ENCODE measurements at places on chromosomes 6 and 20. TPM values are rescaled to one million over a fixed set of nuclear protein-coding genes. Genes with fewer than 3 reads are reported as not detected.

MICB gene
- 17.6 TPM for total RNA-seq

THBD gene
- total RNA-seq: 1.4 TPM

TSPO2 gene
- total RNA-seq: not detected

CTSA gene
- total RNA-seq: 17.8 TPM

SLC22A1 gene
- total RNA-seq: not detected

WFDC8 gene
- total RNA-seq: not detected

C20orf202 gene
- not detected for total RNA-seq

ZNF133 gene
- total RNA-seq: 3.7 TPM

FERMT1 gene
- 1.5 TPM for total RNA-seq

CDSN gene
- total RNA-seq: not detected

RAET1E gene
- 2.8 TPM for total RNA-seq

DNA sequence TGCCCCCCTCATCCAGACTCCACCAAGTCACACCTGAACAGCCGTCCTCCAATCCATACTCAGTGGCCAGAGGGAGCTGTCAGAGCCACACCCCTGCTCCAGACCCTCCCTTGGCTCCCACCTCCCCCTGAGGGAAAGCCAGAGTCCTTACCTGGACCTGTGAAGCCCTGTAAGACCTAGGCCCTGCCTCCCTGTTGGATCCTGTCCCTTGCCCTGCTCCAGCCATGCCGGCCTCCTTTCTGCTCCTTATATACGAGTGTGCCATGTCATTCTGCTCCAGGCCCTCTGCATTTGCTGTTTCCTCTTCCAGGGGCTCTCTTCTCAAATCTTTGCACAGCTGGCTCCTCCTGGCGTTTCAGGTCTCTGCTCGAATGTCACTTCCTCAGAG, 100.3 kb upstream of the MYL9 start:
- DNase-seq: no peak

GRCh38 chr20:32672982-32673851, 524 bp downstream of the C20orf203 start:
- no peak for DNase-seq

- no peak for DNase-seq
These were observed 10.1 kb downstream of the FIG4 start for GRCh38 chr6:109701221-109701620.

GRCh38 chr6:135129136-135129856, 51.8 kb upstream of the MYB start:
- DNase-seq: no peak

- DNase-seq: no peak
These were observed 605 bp upstream of the PPP1R16B start for GRCh38 chr20:38804682-38805501.

DNA sequence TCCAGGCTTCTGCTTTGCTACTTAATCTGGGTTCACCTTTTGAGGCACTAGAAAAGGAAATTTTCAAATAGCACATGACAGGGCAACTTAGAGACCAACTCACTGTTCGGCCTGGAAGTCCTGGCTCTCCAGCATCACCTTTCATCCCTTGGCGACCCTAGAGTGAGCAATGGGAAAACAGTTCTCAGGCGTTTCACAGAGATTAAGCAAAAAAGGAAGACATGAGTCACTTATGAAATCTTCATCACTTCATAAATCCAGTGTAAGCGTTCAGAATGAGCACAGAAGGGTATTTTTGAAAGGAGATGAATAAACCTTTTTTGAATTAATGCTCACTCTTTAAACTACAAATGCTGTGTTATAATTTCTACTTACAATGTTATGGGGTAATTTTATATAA, 104.0 kb downstream of the COL12A1 start:
- DNase-seq: peak; percentile 18

- no peak for DNase-seq
These were observed 20.2 kb upstream of the APMAP start for GRCh38 chr20:25012616-25013189.

- no peak for DNase-seq
These were observed 20.7 kb downstream of the ERGIC3 start for GRCh38 chr20:35562541-35563110.

DNA sequence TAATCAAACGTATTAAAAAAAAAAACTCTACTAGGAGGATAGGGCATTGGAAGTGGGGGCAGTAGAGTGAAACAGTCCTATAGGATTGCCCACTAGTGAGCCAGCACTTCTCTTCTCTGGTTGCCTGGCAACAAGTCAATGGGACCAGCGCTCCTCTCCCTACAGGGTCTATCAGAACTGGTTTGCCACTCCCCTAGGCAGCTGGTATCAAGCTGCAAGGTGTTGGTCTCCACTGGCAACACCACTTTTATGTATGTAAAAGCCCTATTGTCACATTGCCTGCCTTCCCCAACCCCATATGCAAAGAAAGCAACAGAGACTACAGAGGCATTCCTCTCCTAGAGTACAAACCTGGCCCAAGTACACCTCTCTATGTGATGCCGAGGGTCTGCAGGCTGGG, 166.9 kb upstream of the MCHR2 start:
- DNase-seq: no peak

DNA sequence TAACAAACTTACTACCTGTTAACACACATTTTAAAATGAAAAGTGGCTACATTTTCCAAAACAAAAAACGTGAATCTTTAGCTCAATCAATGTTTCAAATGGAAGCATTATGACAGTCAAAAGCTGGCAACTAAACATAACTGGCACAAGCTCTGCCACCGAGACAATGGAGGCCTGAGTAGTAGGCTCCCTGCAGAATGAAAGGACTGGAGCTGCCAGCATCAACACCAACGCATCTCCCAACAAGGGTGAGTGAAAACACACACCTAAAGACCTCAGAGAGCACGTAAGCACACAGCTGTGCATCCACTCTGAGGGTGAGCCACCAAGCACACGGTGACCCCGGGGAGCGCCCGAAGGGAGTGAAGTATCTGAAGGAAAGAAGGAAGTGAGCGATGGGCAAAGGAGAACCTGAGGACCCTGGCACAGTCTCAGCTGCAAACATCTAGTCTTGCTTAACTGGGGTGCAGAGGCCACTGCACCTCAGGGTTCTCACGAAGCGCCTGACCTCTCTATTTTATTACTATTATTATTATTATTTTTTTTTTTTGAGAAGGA, 1.6 kb upstream of the ADRM1 start:
- DNase-seq: no peak

- DNase-seq: no peak
These were observed 9.7 kb upstream of the TBC1D7 start for GRCh38 chr6:13338038-13338437.

DNA sequence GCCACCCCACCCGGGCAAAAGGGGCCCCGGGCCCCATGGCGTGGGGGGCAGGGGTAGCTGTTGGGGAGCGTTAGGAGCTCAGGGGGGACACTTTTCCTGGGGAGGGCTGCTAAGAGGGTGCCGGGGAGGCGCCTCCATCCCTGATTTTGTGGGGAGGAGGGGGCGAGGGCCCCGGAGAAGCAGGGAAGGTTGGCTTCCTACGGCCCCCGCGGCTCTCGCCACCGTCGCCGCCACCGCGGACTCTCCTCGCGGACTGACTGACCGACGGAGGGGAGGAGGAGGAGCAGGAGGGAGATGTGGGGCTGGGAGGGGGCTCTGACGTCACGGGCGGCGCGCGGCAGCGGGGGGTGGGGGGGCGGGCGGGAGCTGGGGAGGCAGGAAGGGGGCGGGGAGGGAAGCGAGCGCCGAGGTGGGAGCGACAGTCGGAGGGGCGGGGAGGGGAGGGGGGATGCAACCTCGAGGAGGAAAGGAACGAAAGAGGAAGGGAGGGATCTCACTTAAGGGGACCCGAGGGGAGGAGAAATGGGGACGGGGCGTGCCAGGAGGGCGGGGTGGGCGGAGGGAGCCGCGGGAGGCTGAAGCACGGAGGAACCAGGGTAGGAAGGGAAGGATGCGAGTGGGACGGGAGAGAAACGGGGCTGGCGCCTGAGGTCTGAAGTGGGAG, 5.1 kb downstream of the GABBR1 start:
- peak; percentile 35 for DNase-seq

DNA sequence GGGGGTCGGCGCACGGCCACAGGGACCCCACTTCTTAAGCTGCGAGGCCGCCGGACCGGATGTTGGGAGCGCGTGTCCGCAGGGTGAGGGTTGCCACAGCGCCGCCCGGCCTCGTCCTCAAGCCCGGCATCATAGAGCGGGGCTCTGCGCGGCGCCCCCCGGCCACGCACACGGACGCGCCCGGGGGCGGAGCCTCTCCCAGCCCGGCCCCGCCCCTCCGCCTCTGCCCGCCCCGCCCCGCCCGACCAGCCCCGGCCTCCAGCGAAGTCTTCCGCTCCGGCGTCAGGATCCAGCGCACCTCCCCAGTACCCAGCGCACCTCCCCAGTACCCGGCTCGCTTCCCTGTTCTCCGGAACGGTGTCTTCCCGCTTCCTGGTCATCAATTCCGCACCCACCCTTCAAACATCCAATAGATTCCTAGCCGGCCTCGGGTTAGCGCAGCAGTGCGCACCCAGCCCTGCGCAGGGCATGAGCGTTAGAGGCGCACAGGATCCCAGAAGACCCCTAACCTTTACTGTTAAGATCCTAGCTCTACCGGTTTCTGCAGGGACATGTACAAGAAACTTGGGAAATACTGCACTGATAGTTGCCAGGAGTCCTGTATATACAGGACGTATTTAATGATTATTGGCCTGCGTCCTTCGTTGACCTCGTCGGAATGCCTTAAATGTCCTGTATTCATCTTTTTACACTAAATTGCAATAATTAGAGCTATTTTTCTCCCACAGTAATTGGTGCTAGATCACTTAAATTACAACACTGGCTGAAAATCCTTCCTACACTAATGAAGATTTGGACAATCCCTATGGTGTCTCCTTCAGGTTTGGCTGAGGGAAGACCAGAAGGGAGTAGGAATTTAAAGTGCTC, 535 bp upstream of the DNAAF9 start:
- peak; percentile 64 for DNase-seq

DNA sequence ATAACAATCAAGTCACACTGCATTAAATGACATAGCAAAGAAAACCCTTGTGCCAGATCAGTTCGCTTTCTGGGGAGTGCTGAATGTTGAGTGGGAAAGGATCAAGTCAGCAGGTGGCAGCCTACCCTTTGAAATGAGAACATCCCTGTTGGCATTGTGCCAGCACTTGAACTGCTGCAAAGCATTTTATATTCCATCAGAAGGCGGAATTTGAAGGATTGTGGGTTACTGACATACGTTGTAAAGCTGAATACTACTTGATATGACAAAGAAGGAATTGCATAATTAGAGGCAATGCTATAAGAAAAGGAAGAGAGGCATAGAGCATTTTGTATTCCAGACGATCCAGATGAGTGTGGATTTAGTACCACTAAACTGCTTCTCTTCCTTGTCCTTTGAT, 26.5 kb downstream of the BCKDHB start:
- peak; percentile 15 for DNase-seq

DNA sequence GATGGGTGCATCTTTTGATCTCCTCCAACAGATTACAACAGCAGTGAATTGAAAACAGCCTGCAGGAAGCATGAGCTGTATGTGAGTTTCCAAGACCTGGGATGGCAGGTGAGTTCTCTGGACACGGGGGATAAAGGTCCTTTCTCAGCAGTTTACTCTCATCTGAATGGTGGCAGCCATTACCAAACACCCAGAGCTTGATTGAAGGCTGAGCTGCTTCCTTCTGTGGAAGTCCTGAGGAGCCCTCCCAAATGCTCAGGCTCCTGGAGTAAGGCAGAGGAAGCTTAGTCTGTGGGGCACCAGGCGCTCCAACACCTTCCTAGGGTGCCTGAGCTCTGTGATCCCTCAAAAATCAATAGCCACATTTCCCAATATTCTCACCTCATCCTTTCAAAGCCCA, 31.5 kb downstream of the TXNDC5 start:
- DNase-seq: no peak

- DNase-seq: no peak
These were observed 20.4 kb upstream of the RAB23 start for GRCh38 chr6:57242505-57242904.

DNA sequence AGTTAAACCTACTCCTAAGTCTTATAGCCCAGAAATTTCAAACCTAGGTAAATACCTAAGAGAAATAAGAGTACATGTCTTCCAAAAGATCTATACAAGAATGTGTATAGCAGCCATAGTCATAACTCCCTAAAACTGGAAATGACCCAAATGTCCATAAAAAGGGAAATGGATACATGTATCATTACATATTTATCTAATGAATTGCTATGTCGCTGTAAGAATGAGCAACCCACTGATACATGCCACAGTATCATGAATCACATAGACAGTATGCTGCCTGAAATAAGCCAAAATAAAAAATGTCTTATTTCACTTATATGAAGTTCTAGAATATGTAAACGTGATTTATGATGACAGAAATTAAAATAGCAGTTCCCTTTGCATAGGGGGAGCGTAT, 679.5 kb downstream of the MAFB start:
- no peak for DNase-seq

DNA sequence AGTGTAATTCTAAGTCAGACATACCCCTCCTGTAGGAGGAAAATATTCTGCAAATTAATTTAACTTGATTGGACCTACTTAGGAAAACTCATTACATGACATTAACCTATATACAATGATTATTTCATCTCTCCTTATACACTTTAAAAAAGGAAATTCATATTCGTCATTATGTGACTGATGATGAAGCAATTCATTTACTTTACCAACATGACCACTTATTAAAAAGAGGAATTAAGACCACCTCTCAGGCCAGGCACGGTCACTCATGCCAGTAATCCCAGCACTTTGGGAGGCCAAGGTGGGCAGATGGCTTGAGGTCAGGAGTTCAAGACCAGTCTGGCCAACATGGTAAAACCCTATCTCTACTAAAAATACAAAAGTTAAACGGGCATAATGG, 11.6 kb downstream of the AKIRIN2 start:
- no peak for DNase-seq

DNA sequence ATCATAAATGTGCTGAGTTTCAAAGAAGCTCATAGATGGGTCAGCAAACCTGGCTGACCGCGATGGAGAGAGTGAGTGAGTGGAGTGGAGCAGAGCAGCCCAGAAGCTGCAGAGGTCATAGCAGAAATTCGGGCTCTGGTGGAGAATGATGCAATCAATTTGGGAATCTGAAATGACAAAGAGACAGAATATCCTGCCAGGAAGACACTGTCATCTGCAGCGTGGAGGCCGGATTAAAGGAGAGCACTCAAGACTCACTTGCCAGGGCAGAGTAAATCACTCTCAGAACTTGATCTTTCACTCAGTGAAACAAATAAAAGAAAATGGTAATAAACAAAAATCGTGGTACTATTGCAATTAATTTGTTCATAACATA, 109.6 kb upstream of the RREB1 start:
- DNase-seq: peak; percentile 52

DNA sequence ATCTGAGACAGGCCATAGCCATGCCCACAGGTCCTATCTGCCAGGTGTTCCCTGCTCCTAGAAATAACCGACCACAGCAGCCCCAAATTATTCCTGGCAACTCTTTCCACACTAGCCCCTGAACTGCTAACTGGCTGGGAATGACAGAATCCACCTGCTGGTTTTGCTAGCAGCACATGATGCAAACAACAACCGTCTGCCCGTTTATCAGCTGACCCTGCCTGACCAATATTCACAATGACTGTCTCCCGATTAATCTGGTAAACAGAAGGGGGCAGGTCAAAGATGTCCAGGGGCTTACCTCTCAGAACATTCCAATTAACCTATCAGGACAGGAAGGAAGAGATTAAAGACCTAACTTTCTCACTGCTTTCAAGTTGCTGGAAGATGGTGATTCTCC, 101.5 kb downstream of the NRSN1 start:
- DNase-seq: no peak

- peak; percentile 52 for DNase-seq
These were observed 33.9 kb downstream of the EDN1 start for GRCh38 chr6:12324099-12324498.

GRCh38 chr6:53640361-53640760, 25.2 kb downstream of the KLHL31 start:
- no peak for DNase-seq

- DNase-seq: no peak
These were observed 97.8 kb upstream of the HDAC2 start for GRCh38 chr6:114068771-114069170.

All from MG63 (cell line).